ENCODE measurements at places on chromosomes 11 and 22.

GRCh38 chr11:73859671-73860070 is 17.0 kb downstream of the COA4 start:
- no peak for DNase-seq

DNA sequence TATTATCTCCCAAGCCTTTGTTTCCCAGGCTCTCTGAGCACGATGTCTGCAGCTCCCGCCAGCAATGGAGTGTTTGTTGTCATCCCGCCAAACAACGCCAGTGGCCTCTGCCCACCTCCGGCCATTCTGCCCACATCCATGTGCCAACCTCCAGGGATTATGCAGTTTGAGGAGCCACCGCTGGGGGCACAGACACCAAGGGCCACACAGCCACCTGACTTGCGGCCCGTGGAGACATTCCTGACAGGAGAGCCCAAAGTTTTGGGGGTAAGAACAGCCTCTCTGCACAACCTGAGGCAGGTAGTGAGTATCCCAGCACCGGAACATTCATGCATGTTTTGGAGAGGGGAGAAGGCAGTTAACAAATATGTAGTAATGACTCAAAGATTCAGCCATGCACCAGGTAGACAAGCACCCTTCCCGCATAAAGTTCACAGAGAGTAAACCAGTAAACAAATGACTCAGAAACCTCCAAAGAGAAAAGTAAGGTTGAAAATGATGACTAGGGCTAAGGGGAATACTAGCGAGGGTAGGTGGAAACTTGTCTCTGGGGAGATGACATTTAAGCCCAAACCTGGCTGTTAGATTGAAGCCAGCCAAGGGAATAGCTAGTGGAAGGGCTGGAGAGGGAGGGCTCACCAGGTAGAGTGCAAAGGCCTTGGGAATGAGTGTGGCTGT is 7.2 kb downstream of the MS4A15 start:
- DNase-seq = no peak

GRCh38 chr11:118277312-118277711 is 13.2 kb upstream of the MPZL2 start:
- DNase-seq = no peak

GRCh38 chr11:1557904-1558774 is 13.9 kb downstream of the DUSP8 start:
- DNase-seq = peak; percentile 55

- DNase-seq = no peak
These were observed 16.0 kb downstream of the ADM start for GRCh38 chr11:10320736-10321465.

DNA sequence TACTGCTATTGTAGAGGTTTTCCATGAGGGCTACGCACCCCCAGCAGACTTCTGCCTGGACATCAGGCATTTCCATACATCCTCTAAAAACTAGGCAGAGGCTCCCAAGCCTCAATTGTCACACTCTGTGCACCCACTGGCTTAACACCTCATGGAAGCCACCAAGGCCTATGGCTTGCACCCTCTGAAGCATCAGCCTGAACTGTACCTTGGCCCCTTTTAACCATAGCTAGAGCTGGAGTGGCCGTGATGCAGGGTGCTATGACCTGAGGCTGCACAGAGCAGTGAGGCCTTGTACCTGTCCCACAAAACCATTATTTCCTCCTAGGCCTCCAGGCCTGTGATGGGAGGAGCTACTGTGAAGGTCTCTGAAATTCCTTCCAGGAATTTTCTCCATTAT is 33.9 kb downstream of the AAMDC start:
- DNase-seq = no peak

GRCh38 chr11:31620434-31620833 is 110.9 kb downstream of the ELP4 start:
- DNase-seq = no peak
